Fibroblast of villous mesenchyme (primary cell): ENCODE measurements at places on chromosomes 4 and X.

- DNase-seq, result no peak
These were observed 34.4 kb upstream of the TBL1X start for GRCh38 chrX:9430346-9430921.

- no peak for DNase-seq
These were observed 150.8 kb upstream of the CXCL13 start for GRCh38 chr4:77454858-77455257.

GRCh38 chrX:8183346-8183745, 12.3 kb upstream of the VCX2 start:
- no peak for DNase-seq

- DNase-seq, result no peak
These were observed 19.7 kb upstream of the LRBA start for GRCh38 chr4:151034829-151035228.

DNA sequence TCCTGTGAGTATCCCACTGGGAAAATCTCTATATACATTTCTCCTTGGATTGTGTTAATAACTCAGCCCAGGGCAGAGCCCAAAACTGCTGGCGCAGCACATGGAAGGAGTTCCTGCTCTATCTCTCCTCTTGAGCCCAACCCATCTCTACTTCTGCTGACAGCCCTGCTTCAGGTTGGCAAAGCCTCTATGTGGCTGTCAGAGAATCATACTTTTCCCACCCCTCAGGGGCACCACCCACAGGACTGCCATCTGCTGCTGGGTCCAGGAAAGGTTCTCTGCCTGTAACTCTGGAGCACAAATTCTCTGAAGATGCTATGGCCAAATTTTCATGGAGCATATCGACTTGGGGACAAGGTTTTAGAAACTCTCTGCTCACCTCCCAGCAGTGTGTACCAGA, 278.5 kb upstream of the EMCN start:
- DNase-seq, result no peak

- no peak for DNase-seq
These were observed 96.6 kb upstream of the BANK1 start for GRCh38 chr4:101693842-101694398.

GRCh38 chrX:70456256-70456655, 11.6 kb downstream of the DLG3 start:
- DNase-seq, result no peak

GRCh38 chr4:166039822-166040221, 166.8 kb downstream of the TLL1 start:
- no peak for DNase-seq

- DNase-seq, result no peak
These were observed 5.3 kb downstream of the HCFC1 start for GRCh38 chrX:153966283-153966688.

DNA sequence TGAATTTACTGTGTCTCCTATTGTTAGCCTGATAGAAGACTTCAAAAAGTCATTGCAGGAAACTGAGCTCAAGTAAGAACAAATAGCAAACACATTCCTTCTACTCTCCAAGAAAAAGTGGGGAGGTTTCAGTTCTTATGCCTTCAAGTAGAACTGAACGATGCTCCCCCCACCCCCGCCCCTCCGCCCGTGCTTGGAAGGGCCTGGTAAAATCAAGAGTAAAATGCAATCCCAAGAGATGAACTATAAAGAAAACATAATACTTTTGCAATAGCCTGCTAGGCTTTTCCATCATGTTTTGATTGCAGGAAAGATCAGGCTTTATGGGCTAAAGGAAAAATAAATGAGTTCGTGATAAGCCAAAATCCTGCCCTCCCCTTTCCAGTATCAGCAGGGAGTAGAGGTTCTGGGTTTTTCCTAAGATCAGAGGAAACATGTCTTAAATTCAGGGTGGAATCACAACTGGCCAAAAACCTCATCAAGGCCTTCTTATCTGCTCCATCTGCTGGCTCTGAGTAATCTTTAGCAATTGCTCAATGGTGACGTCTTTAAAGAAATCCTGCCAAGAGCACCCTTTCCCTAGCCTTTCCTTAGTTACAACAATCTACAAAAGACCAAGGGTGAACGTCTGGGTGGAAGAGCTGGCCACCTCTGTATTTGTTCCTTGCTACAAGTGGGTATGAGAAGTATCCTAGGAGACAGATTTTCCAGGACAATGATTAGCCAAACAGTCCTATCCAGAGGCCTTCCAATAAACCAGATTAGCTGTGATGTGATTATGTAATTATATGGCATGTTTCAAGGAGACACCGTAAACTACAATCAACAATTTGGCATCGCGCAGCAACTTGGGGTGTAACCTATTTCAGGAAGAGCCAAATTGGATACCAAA, 66.3 kb upstream of the FAM9C start:
- peak; percentile 99 for DNase-seq

GRCh38 chr4:129355516-129355915, 259.6 kb downstream of the C4orf33 start:
- DNase-seq, result no peak

DNA sequence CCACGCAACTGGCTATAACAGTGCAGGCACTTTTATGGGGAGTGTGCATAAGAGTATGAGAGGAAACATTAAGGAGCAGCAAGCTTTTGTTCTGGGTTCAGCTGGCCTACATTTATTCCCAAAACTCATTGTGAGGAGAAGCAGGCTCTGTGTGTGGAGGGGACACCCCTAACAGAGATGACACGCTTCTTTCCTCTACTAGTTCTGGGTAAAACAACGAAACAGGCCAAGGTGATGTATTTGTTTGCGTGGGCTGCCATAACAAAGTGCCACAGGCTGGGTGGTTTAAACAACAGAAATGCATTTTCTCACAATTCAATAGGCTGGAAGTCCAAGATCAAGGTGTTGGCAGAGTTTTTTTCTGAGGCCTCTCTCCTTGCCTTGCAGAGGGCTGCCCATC, 488.6 kb downstream of the MID1IP1 start:
- DNase-seq, result no peak

GRCh38 chr4:184815046-184815877, 10.5 kb downstream of the ACSL1 start:
- peak; percentile 78 for DNase-seq

DNA sequence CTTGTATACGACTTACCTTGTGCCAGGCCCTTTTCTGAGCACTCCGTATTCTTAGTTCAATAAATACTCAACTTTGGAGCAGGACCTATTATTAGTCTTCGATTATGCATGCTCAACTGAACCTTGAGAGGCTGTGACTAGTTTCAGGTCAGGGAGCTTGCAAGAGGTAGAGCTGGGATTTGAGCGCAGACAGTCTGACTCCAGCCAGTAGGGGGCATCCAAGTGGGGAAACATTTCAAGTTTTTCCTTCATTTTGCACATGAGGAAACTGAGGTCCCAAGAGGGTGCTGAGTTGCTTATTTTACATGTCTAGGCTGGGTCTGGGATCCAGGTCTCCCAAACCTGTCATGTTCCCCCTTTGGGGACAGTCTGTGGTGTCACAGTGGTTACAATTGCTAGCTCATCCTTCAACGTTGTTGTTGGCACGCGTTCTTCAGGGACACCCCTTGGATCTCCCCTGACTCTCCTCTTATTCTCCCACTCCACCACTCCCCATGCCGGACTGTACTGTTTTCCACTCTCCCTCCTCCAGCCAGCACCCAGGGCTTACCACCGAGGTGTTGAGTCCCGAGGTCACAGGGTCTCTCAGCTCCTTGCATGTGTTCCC, 6.7 kb upstream of the PRICKLE3 start:
- no peak for DNase-seq

DNA sequence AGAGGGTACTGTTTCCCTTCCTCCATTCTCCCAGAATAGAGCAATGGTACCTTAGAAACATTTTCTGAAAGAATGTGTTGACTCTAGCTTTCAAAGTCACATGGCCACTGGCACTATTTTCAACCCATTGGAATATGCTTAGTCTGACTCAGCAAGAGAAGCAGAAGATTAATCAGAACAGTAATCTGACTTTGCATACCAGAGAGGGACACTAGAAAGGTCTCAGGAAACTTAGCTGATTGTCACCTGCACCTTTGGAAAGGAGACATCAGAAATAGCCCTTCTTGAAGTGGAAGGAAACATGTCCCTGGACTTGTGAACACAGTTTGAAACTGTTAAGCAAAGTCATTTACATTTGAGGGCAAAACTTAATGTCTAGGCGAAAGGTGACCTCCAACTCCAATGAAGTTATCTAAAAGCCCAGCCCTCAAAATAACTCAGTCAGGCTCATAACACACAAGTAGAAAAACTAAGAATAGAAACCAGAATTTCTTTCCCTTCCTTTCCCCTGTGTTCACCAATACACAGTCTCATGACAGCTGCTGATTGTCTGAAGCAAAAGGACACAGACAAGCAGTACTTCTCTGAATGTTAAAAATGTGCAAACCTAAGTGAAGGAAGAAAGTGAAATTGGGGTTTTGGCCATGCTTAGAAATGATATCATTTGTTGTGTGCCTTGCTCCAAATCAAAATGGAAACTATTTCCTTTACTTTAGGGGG, 270.8 kb downstream of the GRIA3 start:
- DNase-seq, result no peak

- peak; percentile 66 for DNase-seq
These were observed 752 bp downstream of the SEPTIN11 start for GRCh38 chr4:76950052-76950955.

- no peak for DNase-seq
These were observed 1.5 kb upstream of the ADAD1 start for GRCh38 chr4:122377352-122377751.

DNA sequence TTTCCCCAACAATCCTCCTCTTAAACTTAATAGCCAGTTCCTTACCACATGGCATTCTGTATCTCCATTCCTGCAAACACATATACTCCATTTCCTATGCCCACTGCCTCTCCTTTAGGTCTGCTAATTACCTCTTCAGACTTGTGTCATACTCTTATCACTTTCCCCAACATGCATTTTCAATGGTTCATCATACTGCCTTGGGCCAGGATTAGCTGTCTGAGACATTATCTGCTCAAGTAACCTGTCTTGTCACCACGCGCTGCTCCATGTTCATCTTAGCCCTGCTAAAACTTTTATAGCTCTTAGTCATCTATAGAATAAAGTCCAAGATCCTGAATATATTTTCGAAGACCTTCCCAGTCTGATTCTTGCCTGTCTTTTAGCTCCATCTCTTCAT, 224.1 kb upstream of the GK2 start:
- DNase-seq, result no peak
